ENCODE measurements at places on chromosomes 4 and X.

- DNase-seq, result no peak
Observed at GRCh38 chr4:115723621-115724020, 610.2 kb upstream of the NDST4 start.

GRCh38 chrX:107709266-107709806 lies 66.3 kb downstream of the TSC22D3 start:
- no peak for DNase-seq

DNA sequence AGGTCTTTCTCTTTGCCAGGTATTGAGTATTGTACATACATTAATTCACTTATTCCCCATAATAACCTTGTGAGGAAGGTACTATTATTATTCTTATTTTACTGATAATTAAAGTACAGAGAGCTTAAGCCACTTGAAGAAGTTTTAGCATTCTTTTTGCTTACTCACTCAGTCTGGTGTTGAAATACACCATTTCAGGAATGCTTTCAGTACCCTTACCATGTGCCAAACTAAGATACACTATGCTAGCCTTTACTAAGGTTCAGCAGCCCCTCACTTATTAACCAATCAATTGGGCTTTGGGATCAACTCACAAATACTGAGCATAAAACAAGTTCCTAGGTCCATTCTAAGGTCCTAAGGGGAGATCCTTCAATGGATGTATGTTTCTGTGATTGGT lies 179.0 kb upstream of the FGF13 start:
- no peak for DNase-seq

- DNase-seq, result no peak
Observed at GRCh38 chr4:144174401-144175067, 34.0 kb upstream of the GYPA start.

DNA sequence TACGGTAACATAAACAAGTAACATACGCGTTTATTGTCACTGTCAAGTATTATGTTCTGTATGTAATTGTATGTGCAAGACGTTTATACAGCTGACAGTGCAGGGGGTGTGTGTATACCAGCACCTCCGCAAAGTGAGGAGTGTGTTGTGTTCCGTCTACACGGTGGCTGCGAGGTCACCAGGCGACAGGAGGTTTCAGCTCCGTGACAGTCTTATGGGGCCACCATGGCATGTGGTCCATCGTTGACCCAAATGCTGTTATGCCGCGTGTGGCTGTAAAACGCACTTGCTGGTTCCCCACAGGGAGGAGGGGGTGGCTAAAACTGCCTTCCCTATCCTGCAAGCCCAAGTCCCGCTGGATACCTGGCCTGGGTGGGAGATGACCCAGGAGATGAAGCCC lies 25.0 kb downstream of the NSG1 start:
- no peak for DNase-seq

DNA sequence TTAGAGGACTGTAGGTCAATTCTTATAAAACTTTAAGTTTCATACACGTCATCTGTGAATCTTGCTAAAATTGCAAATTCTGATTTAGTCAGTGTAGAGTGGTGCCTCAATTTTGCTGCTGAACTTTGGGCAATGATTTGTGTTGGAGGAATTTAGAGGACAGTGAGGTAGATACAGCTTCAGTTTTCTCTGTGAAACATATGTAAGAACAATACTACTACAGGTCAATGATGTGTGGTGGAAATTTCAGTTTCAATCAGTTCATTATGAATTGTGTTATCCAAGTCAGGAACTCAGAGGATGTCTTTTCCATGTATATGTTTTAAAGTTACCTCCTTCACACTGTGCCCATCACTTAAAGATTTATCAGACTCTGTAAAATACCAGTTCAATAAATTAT lies 1597.8 kb upstream of the PCDH10 start:
- DNase-seq, result no peak

DNA sequence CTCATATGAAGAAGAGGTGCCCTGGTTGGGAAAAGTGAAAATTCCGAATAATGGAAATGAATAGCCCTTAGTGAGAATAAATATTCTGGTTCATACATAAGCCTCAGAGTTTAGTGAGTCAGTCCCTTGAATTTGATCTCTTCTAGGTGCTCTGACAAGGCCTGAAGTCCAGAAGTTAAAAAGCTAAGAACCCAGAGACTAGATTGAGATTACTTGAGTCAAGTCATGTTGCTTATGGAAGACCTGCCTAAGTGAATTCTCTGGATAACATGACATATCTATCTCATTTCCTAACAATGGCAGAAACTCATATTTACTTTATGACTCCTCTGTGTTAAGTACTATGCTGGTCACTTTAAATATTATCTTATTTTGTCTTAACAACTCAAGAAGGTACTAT lies 10.5 kb upstream of the PRSS48 start:
- no peak for DNase-seq

- DNase-seq, result no peak
Observed at GRCh38 chr4:145552181-145552822, 66.9 kb upstream of the MMAA start.

GRCh38 chrX:40169193-40170101 lies 71.7 kb upstream of the BCOR start:
- no peak for DNase-seq

DNA sequence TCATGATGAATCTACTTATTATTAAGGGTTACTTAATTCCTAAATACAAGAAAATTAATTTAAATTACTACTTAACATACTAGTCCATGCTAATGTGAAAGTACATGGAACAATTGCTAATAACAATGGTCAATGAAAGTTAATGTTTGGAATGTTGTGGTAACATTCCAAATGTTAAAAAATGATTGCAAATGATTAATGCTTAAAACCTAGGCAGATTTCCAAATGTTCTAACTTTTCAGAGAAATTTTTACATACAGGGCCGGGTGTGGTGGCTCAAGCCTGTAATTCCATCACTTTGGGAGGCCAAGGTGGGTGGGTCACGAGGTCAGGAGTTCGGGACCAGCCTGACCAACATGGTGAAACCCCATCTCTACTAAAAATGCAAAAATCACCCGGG lies 1851.3 kb upstream of the PCDH7 start:
- DNase-seq, result no peak
